Ecto neural progenitor cell (in vitro differentiated cells): ENCODE measurements at places on chromosomes 2 and 18.
A peak's percentile ranks its signal among the peaks of the same experiment; 100 is the strongest.

GRCh38 chr2:85914922-85915321 lies 26.1 kb upstream of the ST3GAL5 start:
- DNase-seq = no peak

DNA sequence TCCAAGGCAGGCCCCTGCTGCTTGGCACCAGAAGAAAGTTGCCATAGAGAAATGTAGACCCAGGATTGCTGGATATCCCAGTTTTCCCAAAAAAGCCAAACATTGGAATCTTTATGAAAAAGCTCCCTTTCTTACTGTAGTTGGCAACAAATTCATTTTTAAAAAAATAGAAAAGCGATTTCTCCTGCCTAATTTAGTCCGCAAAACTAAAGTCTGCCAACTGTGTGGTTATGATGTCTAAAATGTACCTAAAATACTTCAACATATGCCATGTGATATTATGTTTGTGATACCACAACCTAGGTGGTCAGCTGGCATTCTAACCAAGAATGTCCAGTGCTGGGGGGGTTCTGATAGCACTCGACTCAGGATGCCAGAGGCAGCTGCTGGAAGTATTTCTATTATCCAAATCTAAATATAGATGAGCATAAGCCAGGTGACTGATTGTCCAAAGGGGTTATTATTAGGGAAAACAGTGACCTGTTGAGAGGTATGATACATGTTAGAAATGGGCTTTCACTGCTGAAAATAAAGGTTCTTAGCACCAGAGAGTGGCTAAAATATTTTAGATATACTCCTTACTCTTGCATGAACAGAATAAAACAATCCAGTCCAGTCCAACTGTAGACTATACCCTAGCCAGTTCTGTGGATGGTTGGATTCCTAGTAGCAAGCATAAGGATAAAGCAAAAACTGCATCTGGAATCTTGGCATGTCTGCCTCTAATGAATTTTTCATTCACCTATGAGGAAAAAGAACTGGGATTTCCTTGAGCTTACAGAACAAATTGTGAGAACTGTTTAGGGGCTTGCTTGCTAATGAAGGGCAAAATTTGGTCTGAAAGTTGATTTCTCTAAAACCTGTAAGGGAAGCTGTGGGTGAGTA lies 101.7 kb downstream of the STK39 start:
- no peak for DNase-seq

DNA sequence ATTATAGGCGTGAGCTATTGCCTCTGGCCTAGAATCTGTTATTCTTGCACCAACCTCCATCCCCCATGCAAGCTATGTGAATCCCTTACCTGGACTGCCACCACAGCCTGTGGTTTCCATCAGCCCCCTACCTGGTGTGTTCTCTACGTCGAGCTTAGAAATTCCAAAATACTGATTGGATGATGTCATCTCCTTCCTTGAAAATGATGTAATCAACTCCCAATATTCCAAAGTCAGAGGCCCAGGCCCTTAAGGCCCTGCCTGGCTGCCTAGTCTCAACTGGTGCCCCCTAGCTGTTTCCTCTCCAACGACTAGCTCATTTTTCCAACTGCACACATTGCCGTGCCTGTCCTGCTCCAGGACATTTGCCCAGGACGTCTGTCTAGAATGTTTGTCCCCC lies 41.3 kb upstream of the GBX2 start:
- no peak for DNase-seq

- DNase-seq = no peak
Observed at GRCh38 chr18:11369556-11369955, 220.2 kb upstream of the PIEZO2 start.

DNA sequence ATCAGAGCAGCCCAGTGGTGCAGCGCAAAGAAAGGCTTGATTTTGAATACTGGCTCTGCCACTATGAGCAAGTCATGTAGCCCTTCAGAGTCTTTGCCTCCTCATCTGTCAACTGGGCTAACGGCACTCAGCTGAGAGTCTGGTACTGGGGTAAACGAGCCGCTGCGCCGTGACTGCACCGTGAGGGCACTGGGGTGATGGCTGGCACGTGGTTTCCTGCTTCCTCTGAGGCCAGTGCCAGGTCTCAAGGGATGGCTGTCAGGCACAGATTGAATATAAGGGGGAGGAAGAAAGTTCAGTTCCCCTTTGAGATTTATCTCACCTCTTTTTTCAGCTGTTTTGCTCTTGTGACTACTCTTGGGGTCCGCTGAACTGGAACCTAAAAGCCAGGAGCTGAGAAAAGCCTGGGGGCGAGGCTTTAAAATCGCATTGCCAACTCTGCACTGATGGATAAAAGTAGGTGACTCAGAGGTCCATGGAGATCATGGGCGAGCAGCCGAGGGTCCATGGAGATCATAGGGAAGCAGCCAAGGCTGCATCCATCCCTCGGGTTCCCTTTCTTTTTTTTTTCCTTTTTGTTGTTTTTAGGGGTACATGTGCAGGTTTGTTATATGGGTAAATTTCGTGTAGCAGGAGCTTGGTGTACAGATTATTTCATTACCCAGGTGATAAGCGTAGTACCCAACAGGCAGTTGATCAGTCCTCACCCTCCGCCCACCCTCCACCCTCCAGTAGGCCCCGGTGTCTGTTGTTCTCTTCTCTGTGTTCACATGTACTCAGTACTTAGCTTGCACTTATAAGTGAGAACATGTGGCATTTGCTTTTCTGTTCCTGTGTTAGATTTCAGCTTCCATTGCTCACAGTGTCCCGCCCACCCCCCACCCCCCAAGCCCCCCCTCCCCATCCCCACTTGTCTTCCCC lies 114.3 kb downstream of the SPP2 start:
- no peak for DNase-seq

DNA sequence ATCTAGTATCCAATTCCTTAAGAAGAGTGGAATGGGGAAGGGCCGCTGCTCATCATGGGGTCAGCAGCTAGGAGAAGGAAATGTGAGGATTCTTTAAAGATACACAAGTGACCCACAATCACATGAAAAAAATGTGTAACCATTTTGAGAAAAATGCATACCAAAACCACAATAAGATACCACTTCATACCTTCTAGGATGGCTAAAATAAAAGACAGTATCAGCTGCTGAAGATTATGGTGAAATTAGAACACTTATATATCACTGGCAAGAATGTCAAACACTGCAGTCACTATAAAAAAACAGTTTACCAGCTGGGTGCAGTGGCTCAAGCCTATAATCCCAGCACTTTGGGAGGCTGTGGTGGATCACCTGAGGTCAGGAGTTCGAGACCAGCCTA lies 67.9 kb downstream of the C2orf74 start:
- DNase-seq = no peak

DNA sequence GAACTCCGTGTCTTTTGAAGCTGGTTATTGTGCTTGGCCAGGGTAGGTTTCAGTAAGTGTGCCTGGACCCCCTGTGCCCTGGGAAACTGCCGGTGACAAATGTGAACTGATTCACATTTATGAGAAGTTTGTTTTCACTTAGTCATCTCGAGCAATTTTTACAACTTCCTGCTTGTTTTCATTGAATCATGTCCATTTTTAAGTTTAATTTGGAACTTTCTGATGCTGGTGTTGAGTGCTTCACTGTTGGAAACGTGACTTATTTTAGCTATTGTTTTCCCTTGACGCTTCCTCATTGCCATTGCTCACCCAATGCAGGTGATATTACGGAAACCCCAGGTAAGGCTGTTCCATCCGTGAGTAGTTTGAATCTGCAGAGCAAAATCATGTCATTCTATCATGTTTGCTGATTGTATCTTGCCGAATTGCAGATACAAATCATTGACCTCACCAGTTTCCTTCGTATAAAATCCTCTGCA lies 97.2 kb downstream of the RTN4 start:
- no peak for DNase-seq

- DNase-seq = peak; percentile 58
Observed at GRCh38 chr2:27191070-27191829, 20.6 kb upstream of the ATRAID start.

- DNase-seq = no peak
Observed at GRCh38 chr18:43751203-43751602, 473.9 kb upstream of the SYT4 start.

GRCh38 chr2:226906163-226906693 lies 70.4 kb downstream of the RHBDD1 start:
- no peak for DNase-seq

DNA sequence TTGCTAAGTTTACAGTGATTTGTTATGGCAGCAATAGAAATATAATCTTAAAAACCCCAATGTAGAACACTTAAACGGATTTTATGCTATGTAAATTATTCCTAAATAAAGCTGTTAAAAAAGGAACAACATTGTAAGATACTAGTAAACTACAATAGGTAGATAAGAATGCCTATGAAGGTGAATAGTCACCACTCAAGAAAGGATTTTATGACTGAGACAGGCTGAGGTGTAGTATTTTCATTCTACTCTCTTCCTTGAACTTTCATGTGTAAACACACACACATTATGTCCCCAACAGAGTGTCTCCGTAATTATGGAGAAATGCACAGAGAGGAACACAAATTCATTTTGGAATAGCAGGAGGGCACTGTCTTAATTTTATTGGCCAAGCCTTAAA lies 183.9 kb upstream of the ST6GAL2 start:
- DNase-seq = no peak

DNA sequence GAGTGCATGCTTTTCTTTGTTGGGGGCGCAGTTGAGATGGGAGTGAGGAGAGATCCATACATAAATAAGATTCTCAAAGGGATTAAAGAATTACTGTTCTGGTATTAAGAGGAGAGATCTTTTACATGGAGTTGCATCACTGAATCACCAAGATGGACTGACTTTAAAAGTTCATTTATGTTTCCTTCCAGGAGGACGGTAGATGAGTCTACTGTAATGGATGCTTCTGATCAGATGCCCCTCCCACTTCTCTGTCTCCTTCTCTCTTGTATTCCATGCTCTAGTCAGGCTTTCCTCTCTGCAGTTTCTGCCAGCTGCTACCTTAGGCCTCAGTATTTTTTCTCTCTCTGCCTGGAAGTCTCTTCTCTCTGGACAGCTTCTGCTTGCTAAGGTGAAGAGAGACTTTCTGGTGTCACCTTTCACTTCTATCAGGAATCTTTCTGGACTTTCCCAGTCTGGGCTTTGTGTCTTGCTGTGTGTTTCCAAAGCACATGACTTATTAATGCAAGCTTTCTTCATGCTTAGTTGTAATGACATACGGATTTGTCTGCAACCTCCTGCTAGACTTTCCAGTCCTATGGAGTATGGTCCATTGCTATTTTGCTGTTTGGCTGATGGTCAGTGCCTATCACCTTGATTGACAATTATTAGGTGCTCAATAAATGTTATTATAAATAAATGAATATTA lies 23.6 kb downstream of the FAM171B start:
- no peak for DNase-seq

DNA sequence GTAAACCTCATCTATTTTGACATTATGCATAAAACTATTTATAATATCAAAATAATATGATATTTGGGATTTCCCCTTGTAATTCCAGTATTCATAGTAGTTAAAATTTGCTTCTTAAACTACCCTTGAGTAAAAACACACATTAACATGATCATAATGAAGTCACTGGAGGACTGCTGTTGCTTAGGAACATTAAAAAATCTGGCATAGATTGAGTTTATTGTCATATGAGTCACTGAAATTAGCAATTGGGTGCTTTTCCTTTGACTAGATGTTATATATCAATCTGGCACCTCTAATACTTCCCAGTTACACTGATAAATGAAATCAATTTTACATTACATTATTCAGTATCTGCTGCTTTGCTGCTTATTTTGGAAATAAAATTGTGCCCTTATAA lies 57.0 kb upstream of the ZC3H15 start:
- no peak for DNase-seq

- DNase-seq = no peak
Observed at GRCh38 chr2:191070276-191070675, 56.3 kb upstream of the STAT1 start.

GRCh38 chr2:74747411-74748080 lies 86.4 kb upstream of the HK2 start:
- DNase-seq = no peak

DNA sequence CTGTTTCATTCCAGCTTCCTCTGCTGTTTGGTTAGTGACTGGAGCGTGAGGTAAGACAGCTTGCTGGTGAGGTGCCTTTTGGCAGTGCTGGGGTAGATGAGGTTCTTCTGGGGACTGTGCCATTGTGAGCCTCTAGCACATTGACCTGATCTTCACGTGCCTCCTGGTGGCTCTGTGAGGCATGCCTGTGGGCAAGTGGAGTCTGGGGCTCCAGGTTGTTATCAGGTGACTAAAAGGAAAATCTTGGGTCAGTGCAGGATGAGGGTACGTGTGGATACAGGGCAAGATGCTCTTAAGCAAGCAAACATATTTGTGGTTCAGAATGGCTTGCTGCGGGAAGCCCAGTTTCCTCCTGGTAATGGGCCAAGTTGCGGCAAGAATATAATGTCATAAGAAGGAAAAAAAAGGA lies 75.4 kb downstream of the FHOD3 start:
- DNase-seq = no peak

- DNase-seq = no peak
Observed at GRCh38 chr2:147843391-147843863, 1.4 kb upstream of the ACVR2A start.

DNA sequence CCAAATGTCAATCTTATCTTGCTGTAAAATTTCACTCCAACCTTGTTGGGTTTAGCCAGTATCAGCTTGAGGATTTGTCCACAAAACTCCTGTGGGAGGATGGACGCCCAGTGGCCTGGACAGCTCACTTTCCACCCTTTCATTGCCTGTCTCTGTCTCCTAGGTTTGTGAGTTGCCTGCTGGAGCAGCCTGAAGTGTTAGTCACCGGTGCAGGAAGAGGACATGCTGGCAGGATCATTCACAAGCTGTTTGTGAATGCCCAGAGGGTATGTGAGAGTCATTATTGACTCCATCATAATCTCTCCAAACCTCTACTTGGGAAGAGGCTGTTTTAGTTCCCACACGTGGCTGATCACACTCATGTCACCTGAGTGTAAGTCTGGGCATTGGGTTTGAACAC lies 112.3 kb downstream of the RAB3GAP1 start:
- DNase-seq = no peak

DNA sequence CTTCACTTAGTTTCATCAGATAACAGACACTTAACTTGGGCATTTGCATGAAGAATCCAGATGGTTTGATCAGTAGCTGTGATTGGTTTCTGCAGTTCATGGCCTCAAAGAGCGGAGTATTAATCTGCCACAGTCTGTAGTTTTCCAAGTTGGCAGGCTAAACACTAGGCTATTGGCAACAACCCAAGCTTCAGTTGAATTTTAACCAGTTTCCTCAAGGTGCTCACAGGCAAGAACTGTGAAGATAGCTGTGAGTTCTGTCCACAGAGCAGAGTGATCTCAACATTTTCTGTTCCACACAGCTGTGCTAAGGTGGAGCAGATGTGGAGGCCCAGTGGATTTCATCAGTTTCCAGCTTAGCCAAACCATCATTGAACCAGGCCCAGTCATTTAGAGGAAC lies 469.5 kb upstream of the LINC00305 start:
- DNase-seq = no peak

DNA sequence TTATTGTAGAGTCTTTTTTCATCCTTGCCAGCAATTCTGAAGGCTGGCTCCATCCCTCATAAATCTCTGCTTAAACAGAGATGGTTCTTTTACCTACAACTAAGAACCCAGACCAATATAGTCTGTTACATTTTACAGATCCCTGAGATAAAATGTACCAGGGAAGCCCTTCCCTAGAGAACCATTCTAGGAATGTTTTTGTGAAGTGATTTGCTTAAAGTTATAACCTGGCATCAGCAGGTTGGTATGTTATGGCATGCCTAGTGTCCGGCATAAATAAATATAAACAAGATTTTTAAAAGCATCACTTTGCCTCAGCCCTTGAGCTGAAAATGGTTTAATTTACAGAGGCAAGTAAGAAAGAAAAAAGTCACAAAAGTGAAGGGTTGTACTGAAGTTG lies 18.5 kb upstream of the NPAS2 start:
- DNase-seq = no peak

GRCh38 chr2:48677450-48677849 lies 59.8 kb downstream of the GTF2A1L start:
- no peak for DNase-seq

- DNase-seq = no peak
Observed at GRCh38 chr2:174621323-174621722, 23.7 kb upstream of the WIPF1 start.
